Lower leg skin (tissue), 4 donors: ENCODE measurements at places on chromosomes 1 and 21. TPM values are rescaled to one million over a fixed set of nuclear protein-coding genes. Genes with fewer than 3 reads are reported as not detected.

DNA sequence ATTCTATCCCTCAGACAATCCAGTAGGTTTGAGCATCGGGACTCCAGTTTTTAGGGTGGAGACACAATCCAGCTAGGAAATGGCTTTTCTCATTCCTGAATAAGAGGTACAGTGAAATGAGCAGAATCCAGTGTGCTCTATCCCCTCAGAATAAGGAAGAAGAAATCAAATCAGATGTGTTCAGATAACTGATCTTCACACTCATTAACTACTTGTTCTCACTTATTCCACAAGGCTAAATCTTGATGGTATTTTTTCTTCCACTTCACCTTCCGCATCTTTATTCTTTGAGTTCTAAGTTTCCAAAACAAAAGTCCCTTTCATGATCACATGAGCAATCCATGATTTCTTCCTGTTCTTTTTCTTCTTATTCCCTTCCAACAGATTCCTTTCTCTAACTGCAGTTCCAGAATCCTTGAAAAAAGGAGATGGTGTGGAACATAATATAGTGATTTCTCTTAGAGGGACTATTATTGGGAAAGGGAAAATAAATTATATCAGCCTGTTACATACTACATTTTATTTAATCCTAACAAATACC lies 1.7 kb downstream of the SYT11 start:
- DNase-seq: no peak

DNA sequence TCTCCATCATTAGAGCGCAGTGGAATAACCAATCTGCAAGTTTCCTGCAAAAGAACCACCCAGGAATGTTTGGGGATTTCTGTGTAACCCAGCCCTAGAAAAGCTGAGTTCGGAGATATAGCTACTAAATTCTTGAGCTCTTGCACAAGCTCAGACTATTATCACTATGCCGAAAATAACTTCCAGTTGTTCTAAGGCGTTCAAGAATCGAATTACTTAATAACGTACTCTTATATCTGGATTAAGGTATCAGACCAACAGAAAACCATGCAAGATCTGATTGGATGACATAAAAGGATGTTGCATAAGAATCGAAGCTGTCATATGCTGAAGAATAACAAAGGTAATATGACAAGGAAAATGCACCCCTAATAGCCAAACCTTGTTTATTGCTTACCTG lies 7.5 kb upstream of the LAMC2 start:
- no peak for DNase-seq

FAM89A gene
- 88.4 TPM for total RNA-seq

GRCh38 chr1:192904438-192904895 lies 95.6 kb downstream of the RGS2 start:
- DNase-seq: no peak

DNA sequence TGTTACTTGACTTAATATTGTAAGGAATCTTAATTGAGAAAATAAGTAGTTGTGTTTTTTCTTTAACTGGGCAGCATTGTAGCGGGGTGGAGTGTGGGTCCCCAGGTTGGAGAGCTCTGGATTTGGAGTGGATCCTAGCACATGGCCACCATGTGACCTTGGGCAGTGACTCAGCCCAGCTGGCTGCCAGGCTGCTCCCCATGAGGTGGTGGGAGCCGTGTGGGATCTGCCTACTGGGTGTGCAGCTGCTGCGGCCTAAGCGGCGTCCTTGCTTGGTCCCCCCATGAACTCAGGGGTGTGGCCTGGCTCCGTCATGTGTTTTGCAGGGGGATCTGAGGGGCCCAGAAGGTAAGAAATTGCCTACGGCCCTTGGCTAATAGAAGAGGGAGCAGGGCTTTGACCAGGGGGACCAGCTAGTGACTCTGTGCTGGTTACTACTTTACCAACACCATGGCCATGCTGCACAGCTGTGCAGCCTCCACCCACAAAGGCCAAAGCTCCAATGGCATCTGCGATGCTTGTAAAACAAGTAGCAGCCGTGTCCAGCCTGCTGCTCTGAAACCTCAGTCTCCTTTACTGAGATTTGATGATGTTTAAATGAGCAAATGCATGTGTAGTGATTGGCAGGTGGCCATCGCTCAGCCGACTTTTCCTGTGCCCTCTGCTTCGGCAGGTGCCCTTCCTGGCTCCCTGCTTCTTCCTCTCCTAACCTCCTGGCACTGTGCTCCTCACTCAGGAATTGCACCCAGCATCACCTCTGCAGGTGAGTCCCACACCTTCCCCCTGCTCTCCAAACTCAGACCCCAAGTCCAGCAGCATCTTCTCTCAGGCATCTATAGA lies 68.3 kb downstream of the ADARB1 start:
- no peak for DNase-seq

- no peak for DNase-seq
Observed at GRCh38 chr1:176786274-176786673, 323.3 kb downstream of the PAPPA2 start.

- DNase-seq: no peak
Observed at GRCh38 chr1:90534116-90534515, 183.0 kb downstream of the BARHL2 start.

MCOLN2 gene
- 1.9 TPM for total RNA-seq

- DNase-seq: no peak
Observed at GRCh38 chr1:175338387-175339135, 146.0 kb upstream of the KIAA0040 start.

DNA sequence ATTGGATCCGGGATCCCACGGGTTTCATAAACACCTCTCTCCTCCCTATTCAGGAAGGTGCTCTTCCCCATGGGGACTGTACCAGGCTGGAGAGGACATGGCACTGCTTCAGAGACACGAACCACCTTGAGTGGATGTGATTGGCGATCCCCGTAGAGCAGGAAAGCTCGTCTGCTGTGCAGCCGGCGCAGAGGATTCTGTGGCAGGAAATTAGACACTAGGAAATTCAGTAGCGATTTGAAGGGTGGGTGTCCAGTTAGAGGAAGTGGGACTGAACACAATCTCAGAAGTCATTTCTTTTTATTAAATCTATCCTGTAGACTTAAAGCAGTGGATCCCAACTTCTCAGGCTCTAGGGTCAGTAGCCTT lies 767 bp downstream of the PDIK1L start:
- DNase-seq: no peak

ORC1 gene
- total RNA-seq: 0.29 TPM

DNA sequence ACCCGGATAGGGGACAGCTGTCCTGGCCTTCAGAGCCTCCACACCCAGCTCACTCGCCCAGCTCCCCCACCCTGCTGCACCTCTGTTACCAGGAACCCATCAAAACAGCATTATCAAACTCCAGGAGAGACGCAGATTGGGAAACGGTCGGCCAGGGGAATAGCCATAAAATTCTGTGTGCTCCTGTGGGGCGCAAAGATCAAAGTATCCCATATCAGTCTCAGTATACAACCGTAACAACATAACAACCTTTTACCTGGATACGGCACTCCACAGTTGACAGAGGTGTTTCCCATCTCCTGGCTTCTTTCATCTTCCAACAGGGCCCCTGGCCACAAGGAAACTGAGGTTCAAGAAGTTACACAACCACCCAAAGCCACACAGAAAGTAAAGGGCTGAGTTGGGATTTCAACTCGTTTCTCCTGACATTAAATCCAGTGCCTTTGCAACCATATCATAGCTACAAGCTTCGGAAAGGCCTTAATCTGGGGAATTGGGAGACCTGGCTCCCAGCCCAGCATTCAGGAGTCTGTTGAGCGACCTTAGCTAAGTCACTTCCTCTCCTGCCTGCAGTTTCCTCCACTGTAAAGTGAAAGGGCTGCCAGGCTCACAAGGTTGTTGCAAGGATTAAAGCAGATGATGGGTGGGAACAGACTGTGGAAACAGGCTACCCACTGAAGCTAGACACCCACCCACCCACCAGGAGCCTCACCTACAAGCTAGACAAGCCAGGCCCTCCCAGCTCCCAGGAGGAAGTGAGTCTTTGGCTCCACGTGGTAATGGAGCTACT lies 8.1 kb upstream of the EPHB2 start:
- DNase-seq: no peak

TMEM81 gene
- total RNA-seq: 2.7 TPM

DNA sequence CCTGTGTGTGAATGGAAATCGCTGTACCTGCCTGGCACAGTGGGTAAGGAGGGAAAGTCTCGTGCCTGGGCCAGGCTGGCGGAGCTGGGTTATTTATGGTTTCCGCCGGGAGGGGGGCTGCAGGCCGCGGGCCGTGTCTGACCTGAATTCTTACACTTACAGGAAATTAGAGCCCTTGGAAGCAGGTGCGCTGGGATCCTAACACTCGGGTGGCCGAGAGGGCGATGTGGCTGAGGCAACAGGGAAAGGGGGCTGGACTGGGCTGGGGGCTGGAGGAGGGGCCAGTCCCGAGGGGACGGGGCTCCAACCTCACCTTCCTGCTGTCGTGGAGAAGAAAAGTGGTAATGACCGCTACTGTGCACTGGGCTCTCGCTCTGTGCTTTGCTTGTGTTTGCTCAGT lies 109.4 kb upstream of the WNT4 start:
- no peak for DNase-seq

GRCh38 chr1:226569879-226570547 lies 21.4 kb downstream of the STUM start:
- no peak for DNase-seq

DNA sequence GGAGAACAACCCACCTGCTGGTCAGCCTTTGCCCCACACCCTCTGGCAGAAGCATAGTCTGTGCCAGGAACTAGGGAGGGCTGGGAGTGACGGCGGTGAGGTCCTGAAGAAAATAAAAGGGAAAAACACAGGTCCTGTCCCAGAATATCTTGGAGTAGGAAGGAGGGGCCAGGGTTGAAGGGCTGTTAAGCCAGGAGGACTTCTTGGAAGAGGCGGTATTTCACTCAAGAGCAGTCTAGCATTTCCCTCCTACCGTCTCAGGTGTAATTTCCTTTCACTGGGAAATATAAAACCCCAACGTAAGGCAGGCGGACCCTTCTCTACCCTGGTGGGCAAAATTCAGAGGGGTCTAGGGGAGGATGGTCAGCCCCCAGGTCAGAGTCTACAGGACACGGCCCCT lies 72.7 kb upstream of the TTC34 start:
- no peak for DNase-seq

- DNase-seq: peak; percentile 10
Observed at GRCh38 chr1:114330451-114330983, 176.8 kb upstream of the SYT6 start.

GRCh38 chr1:169804941-169805340 lies 10.2 kb upstream of the METTL18 start:
- DNase-seq: no peak

ZC3H11A gene
- 114 TPM for total RNA-seq
